ENCODE measurements at places on chromosomes 7 and 10.

DNA sequence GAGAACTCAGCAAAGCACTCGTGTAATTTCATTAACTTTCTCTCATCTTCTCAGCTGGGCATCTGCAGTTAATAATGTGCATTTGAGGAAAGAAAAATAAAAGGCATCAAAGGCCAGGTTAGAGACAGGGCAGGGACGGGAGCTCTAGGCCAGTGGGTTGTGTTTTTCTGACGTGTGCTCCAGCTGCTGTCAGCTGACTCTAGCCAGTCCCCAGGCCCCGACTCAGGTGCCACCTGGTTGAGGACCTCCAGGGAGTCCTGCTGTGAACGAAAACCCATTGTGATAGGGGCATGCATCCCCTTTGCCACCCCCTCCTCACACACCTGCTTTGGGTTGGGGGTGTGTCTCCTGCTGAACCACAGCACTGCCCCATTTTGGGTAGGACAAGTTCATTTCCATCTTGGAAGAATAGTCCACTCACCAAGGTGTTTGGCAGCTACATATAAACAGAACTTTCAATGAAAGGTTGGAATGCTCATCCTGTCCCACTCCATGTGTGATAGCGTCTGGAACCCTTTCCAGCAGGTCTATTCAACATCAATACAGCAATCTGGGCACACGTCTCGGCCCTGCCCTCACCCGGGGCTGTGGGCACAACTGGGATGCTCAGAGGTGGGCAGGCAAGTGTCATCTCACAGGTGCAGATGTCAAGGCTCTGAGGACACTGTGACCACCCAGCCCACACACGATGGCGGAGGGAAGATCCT, 146.1 kb upstream of the FAM20C start:
- no peak for DNase-seq

DNA sequence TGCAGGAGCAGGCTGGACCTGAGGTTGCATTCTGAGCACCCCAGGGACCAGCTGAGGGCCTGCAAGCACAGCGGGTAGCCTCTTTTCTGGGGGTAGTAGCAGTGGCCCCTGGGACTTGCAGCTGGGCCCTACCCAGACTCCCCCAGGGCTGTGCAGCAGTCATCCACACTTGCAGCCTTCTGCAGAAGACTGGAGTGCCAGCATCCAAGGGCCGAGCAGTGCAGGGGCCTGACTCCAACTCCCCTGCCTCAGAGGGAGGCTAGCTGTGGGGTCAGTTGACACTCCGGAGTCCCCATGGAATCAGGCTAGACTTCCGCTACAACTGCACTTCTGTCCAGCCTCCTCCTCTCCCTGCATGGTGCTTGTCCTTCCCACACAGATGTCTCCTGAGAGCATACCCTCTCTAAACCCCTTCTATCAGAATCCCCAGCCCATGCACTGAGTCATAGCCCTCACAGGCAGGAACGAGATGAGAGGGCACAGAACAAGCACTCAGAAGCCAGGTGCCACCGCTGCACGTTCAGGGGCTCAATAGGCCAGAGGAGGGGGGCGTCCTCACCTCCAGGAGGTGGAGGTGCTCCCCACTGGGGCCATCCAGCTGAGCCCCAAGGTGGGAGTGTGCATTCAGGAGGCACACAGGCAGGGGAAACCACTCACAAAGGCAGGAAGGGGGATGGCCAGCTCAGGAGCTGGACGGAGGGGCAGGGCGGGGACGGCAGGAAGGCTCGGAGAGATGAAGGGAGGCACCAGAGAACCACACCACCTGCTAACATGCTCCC, 7.5 kb downstream of the RASGEF1A start:
- DNase-seq, result no peak

GRCh38 chr7:50629238-50629901, 64.2 kb upstream of the DDC start:
- DNase-seq, result no peak

DNA sequence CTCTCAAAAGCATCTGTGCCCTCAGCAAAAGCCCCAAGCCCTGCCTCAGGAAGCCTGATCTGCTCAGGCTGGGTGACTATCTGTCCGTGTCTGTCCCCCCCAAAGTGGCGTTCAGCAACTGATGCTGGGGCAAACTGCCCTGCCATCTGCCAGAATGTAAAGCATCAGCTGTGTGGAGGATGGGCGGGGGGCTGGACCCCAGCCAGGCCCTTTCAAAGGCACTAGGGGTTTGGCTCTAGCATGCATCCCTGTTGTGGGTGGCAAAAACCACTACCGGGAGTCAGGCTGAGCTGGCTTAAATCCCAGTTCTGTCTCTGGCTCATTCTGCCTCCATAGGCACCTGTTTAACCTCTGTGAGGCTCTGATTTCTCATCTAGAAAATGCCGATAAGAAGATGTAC, 35.5 kb downstream of the GPRIN2 start:
- no peak for DNase-seq

- no peak for DNase-seq
Observed at GRCh38 chr7:118080947-118081346, 103.0 kb upstream of the LSM8 start.

DNA sequence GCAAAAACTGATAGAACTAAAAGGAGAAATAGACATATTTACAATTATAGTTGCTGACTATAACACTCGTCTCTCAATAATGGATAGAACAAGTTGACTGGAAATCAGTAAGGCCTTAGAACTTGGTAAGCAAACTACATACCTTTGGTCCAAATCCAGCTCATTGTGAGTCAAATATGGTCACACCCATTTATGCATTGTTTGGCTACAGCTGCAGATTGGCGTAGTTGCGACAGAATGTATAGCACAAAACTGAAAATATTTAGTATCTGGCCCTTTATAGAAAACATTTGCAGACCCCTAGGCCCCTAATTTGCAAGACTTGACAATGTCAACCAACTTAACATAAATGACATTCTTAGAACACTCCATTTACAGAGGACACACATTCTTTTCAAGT, 103.6 kb upstream of the EGR2 start:
- no peak for DNase-seq

DNA sequence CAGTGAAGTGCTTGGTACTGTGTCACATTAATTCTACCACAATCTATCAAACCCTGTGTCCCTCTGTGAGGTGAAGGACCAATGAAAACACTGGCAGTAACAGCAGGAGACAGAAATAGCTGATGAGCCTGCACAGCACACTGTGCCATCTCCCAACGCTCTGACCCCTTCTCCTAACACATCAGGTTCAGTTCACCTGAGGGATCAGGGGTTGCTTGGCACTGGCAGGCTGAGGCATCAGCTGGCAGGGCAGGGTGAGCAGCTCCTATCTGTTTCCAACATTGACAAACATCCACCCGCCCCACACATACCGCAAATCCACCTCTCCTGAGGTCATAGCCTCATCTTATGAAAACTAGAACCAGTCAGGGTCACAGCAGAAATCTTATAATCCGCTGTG, 120.9 kb downstream of the ICA1 start:
- no peak for DNase-seq

GRCh38 chr7:107816011-107816566, 13.1 kb upstream of the SLC26A3 start:
- no peak for DNase-seq

GRCh38 chr7:28649811-28650210, 237.5 kb downstream of the CREB5 start:
- no peak for DNase-seq

- no peak for DNase-seq
Observed at GRCh38 chr10:29411666-29412315, 122.9 kb downstream of the LYZL1 start.

DNA sequence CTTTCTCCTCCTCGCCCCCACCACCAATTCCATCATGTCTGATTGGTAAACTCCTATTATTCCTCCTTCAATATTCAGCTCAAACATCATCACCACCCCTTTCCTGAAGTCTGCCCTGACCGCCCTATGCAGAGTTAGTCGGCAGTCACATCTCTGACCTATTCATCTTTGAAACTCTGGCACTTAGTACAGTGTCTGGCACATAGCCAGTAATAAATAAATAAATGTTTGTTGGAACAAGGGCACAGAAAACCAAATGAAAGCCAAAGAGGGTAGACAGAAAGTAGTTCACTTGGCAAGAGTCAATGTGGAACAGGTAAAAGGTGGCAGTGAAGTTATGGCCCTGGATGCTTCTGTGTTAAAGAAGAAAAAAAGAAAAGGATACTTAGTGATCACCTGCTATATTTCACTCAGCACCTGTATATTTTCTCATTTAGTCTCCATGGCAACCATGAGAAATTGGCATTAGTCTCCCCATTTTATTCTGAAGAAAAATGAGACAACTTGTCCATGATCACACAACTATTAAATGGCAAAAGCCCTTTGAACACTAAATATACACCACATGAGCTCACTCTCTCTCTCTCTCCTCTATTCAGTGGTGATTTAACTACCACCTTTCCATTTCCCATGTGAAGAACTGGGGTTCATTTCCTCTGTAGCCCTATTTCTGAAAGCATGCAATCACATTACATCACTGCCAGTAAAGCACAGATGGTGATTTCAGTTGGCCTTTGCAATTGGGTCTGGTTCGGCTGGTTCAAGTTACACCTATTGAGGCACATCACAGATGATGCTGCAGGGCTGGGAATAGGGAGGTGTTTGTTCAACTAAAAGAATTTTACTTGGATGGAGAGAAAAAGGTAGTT, 25.3 kb downstream of the CHCHD3 start:
- no peak for DNase-seq

- no peak for DNase-seq
Observed at GRCh38 chr10:50540069-50540825, 83.5 kb downstream of the SGMS1 start.

DNA sequence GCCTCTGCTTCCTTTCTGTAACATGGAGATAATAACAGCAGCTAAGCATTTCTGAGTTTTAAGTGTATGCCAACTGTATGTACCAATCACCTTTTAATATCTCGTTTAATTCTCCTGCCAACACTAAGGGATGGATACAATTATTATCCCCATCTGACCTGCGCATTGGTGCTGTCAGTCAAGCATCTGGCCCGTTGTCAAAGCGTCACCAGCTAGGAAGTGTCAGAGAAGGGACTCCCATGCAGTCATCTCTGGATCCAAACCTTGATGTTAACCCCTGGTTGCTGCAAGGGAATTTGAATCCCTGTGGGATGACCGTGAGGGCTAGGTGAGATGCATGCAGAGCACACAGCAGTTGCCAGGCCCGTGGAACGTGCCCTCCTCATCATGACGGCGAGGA, 506.8 kb downstream of the SDK1 start:
- DNase-seq, result no peak

GRCh38 chr7:142814451-142814850, 40.4 kb upstream of the EPHB6 start:
- DNase-seq, result no peak

DNA sequence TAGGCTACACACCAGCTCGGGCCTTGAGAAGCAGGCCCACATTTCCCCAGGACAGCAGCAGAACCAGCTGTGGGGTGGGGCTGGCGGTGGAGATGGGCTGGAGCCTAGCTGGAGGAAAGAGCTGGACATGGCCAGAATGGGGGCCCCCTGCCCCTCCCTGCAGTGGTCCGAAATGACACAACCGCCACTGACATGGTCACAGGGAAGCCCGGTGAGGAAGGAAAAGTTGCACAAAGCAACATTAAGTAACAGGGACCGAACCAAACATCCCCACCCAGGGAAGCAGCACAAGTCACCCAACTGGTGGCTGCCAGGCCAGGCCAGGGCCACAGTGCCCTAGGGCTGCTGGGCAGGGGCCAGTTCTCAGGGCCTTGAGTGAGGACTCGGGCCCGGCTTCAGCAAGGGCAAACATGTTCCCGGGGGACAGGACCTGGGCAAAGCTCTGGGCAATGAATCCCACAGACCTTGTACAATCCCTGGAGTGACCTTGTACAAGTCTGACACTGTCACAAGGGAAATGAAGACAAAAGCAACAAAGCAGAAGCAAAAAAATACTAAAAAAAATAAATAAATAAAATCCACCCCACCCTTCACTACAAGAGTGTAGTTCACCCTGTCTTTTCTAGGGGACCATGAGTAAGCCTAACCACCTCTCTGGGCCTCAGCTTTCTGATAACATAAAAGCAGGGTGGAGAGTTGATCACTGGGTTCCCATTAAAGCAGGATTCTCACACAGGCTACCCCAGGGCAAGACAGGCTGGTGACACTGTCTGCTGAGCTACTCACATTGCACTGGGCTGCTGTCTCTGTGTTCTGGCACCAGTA, 33.0 kb downstream of the PSAP start:
- DNase-seq, result no peak

DNA sequence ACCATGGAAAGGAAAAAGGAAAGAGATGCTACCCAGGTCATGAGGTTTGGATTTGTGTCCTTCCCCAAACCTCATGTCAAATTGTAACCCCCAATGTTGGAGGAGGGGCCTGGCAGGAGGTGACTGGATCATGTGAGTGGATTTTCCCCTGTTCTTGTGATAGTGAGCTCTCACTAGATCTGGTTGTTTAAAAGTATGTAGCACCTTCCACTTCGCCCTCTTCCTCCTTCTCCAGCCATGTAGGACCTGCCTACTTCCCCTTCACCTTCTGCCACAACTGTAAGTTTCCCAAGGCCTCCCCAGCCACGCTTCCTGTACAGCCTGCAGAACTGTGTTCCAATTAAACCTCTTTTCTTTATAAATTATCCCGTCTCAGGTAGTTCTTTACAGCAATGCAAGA, 113.9 kb downstream of the FAM107B start:
- DNase-seq, result no peak

DNA sequence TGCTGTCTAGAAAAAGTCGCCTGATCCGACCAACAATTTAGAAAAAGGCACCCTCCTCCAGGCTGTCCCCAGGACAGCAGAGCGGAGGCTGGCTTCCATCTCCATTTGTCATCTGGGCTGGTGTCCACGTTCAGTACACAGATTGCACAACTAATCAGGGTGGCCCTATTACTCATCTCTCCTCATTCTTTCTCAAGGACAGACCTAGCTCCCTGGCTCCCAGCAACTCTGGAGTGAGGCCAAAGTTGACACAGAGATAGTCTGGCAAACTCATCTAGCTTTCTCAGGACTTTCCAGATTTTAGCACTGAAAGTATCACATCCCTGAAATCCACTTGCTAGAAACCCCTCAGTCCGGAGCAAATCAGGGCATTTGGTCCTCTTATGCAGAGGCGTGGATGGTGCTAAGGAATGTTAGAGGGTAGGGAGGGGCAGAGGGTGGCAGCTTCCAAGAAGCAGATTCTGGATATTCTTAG, 75.1 kb downstream of the DNAH11 start:
- DNase-seq, result peak; percentile 45

GRCh38 chr10:120503689-120504088, 46.7 kb downstream of the PLPP4 start:
- DNase-seq, result no peak

Data from GM04503 (cell line).